Fibroblast of upper back skin (primary cell): ENCODE measurements at places on chromosomes 4 and X.

GRCh38 chr4:337932-338758, 531 bp downstream of the ZNF141 start:
- no peak for DNase-seq

GRCh38 chrX:11412715-11413623, 119.8 kb downstream of the AMELX start:
- no peak for DNase-seq

- DNase-seq, result peak; percentile 24
Measured at GRCh38 chr4:42048394-42048793, 58.1 kb downstream of the SLC30A9 start.

DNA sequence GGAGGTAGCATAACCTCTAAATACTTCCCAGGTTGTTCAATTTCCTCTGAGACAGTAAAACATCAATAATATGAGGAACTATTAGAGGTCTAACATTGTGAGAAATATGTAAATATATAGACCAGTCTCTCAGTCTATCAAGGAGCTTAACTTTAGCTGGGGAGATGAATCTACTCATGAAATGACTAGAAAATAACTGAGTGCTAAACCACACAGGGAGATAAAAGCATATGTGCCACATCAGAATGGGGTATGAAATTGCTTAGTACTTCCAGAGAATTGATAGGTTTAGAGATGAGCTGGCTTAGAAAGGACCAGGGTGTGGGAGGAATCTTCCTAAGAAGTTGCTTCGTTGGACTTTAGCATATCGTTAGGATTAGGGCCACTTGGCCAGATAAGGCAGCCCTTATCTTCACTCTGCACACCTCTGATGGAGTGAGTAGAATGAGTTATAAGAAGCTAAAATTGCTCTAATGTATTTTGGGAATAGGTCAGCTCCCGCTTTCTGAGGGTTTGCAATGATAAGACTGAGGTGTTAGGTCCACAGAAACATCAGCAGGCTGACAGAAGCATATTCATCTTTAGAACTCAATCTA, 299.2 kb downstream of the UNC5C start:
- DNase-seq, result no peak

- DNase-seq, result no peak
Measured at GRCh38 chr4:77332696-77333270, 175.8 kb downstream of the CCNG2 start.

DNA sequence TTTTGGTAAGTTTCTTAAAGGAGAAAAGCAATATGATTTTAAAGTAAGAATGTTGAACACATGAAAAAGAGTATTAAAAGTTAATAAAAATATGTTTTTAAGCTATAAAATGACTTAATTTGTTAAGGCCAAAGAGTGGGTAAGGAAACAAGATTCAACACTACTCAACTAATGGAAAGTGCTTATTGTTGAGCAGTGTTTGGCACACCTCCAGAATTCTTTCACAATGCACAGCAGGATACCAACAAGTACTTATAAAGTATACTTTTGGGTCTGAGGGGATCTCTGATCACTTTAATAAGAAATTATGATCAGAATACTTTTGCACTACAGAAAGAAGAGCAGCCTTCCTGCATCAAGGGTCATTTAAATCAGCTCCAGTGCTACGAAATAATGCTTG, 5.9 kb downstream of the LAMP2 start:
- DNase-seq, result peak; percentile 19

GRCh38 chr4:12965334-12965733, 518.8 kb downstream of the RAB28 start:
- no peak for DNase-seq

DNA sequence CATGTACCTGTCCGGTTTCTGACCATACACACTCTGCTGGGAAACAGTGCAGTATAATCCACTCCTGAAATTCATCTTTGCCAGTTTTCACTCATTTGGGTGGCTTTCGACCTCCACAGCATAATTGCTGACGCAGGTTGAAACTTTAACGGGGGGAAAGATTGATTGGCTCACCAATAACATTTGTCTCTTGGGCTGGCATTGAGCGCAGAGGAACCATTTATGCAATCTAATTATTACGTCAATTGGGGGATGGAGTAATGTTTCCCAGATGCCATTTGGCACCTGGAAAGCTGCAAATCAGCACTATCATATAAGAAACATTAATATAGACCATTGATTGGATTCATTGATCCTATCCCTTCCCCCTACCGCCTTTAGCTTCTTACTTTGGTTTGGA, 24.1 kb upstream of the ARHGAP36 start:
- no peak for DNase-seq

- DNase-seq, result no peak
Measured at GRCh38 chrX:71634366-71634765, 16.1 kb upstream of the CXCR3 start.
